ENCODE measurements at places on chromosomes 7 and 10.

DNA sequence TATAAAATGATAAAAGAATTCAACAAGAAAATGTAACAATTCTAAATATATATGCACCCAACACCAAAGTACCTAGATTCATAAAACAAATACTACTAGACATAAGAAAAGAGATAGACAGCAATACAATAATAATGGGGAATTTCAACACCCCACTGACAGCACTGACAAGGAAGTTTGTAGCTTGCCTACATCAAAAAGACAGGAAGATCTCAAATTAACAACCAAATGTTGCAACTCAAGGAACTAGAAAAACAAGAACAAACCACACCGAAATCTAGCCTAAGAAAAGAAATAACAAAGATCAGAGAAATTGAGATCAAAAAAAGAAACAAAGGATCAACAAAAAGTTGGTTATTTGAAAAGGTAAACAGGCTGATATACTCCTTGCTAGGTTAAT, 36.5 kb upstream of the TNKS2 start:
- no peak for DNase-seq

DNA sequence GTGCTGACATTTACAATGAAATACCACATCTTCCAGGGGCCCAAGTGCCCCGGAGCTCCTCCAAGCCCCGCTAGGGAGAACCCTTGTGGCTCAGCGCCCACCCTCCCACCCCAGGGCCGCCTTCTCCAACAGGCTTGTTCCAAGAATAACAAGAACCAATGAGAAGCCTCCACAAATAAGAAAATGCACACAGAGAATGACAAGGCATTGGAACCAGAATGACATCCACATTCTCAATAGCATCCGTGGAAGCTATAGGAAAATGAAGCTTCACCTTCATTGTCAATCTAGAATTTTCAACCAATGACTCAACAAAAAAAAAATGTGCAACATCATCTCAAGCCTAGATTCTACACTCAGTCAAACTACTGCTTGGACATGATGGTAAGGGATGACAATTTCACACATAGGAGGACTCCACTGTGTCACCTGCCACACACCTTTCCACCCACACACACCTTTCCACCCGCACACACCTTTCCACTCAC, 50.4 kb upstream of the PPP2R2D start:
- DNase-seq = no peak

DNA sequence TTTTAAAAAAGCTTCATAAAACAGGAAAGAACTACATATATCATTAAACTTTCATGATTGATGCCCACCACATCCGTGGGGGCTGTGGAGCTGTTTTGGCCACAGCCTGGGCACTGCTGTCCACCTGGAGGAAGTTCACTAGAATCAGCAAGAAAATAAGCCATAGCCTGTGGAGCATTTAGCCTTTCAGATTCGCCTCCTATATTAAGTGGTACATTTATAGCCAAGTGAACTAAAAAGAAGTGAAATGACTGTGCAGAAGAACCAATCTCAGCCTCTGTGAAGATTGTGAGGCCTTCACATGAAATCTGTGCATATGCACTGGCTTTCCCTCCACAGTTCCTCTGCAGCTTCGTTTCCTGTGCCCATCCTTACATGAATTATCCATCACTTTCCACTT, 23.5 kb downstream of the WNT16 start:
- no peak for DNase-seq

GRCh38 chr7:105769901-105770628, 106.3 kb downstream of the ATXN7L1 start:
- DNase-seq = peak; percentile 17

DNA sequence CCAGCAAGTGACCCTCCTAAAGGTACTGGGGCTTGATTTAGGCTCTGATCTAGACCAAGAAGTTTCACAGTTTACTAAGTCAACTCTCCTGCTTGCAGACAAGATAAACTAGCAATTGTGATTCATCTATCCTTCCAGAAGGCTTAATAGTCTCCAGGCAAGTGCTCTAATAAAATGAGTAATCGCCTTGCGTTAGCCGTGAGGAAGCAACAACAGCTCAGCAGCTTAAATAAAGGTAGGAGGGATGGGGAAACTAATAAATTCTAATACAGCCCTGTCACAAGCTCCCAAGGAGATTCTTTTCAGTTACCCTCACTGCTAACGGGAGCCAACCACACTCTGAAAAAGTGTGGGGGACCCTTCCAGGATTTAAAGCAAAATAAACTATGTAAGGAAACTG, 48.4 kb downstream of the FRMD4A start:
- DNase-seq = no peak

DNA sequence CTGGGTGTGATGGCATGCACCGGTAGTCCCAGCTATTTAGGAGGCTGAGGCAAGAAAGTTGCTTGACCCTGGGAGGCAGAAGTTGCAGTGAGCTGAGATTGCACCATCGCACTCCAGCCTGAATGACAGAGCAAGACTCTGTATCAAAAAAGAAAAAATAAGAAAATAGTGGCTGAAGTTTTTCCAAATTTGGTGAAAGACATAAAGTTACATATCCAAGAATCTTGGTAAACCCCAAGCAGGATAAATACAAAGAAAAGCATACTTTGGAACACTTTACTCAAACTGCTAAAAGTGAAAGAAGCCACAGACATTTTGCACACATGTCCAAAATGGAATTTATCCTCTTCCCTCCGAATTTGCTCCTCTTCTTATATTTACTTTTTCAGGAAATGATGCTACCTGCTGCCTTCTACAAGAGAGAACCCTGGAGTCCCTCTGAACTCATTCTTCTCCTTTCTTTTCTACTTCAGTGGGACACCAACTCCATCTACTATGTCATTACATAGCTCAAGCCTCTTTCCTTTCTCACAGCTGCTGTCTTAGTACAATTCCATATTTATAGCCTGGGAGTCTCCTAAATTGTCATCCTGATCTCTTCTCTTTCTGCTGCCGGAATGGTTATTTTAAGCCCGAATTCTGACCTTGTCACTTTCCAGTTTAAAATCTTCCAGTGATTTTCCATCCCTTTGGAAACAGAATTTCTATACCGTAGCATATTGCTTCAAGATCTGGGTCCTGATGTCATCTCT, 17.3 kb upstream of the SMNDC1 start:
- DNase-seq = no peak

GRCh38 chr10:24463611-24464426, 254.9 kb downstream of the KIAA1217 start:
- no peak for DNase-seq

DNA sequence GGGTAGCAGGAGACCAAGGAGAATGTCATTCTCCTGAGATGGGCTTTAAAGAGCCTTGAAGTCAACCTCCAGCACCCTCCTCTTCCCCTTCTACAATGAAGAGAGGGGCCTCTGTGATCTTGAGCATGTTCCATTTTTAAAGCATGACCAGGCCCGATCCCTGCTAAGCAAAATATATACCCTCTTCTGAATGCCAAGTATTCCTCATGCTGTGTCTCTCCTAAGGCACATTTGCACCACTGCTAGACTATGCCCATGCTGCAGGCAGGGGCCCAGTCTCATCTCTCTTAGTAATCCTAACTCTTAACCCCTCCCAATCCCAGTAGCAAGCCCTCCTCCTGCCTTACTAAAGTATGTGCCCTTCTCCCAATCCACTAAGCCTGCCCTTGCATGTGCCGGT, 18.4 kb downstream of the SORBS1 start:
- DNase-seq = no peak
